ENCODE measurements at places on chromosomes 6 and 20. TPM values are rescaled to one million over a fixed set of nuclear protein-coding genes. Genes with fewer than 3 reads are reported as not detected.

Gene TOX2
- polyA plus RNA-seq, result 14.3 TPM

Gene ZC3H12D
- 0.02 TPM for polyA plus RNA-seq

Gene MACROD2
- 0.02 TPM for polyA plus RNA-seq

Gene SLC32A1
- not detected for polyA plus RNA-seq

Gene TSPO2
- not detected for polyA plus RNA-seq

Gene RSPH3
- 2.0 TPM for polyA plus RNA-seq

Gene ANKRD66
- polyA plus RNA-seq, result not detected

Gene BPHL
- 24.4 TPM for polyA plus RNA-seq

Gene RALGAPA2
- polyA plus RNA-seq, result 2.4 TPM

Gene SAMD5
- polyA plus RNA-seq, result 3.1 TPM

Gene PCK1
- polyA plus RNA-seq, result not detected

Gene CHMP4B
- polyA plus RNA-seq, result 92.4 TPM

Gene BANF2
- polyA plus RNA-seq, result not detected

Gene ZNF322
- 13.3 TPM for polyA plus RNA-seq

Gene SMLR1
- not detected for polyA plus RNA-seq

Gene IL17F
- polyA plus RNA-seq, result not detected

Gene CYP39A1
- polyA plus RNA-seq, result not detected

Gene APOBEC2
- polyA plus RNA-seq, result not detected

Gene MUC21
- not detected for polyA plus RNA-seq

Gene TSBP1
- not detected for polyA plus RNA-seq

Gene CLVS2
- polyA plus RNA-seq, result not detected

Gene AMD1
- 58.0 TPM for polyA plus RNA-seq

Gene MAD2L1BP
- 37.1 TPM for polyA plus RNA-seq

Data from AG04450 (cell line).